ENCODE measurements at places on chromosomes 16 and 17.

GRCh38 chr16:72124148-72124547, 30.5 kb downstream of the DHX38 start:
- DNase-seq, result no peak

DNA sequence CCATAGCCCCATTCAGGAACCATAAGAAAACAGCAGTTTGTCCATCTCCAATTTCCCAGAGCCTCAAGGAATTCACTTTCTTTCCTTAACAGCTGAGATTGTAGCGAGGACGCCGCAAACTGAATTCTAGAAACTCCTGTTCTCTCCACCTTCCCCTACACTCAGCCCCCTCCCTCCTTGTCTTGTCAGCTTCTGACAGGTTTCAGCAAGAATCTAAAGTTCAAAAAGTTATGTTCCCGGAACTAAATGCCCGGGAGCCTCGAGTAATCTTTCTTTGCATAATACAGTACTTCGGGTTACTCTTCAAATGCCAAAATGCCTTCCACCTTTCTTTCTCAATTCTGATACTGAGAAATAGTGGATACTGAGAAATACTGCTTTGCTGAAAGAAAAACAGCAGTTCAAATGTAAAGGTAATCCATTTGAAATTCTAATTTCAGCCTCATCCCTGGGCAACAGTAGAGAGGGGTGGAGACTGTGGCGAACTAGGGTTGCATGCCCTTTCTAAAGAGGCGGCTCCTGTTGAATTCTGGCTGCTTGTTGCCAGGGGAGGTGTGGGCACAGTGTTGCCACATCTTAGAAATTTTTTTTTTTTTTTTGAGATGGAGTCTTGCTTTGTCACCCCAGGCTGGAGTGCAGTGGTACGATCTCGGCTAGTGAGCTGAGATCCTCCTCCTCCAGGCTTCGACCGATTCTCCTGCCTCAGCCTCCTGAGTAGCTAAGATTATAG, 63.5 kb upstream of the USP7 start:
- no peak for DNase-seq

- DNase-seq, result no peak
Observed at GRCh38 chr16:83482545-83483162, 325.1 kb upstream of the HSBP1 start.

GRCh38 chr17:32117399-32117798, 24.9 kb upstream of the RHOT1 start:
- no peak for DNase-seq

DNA sequence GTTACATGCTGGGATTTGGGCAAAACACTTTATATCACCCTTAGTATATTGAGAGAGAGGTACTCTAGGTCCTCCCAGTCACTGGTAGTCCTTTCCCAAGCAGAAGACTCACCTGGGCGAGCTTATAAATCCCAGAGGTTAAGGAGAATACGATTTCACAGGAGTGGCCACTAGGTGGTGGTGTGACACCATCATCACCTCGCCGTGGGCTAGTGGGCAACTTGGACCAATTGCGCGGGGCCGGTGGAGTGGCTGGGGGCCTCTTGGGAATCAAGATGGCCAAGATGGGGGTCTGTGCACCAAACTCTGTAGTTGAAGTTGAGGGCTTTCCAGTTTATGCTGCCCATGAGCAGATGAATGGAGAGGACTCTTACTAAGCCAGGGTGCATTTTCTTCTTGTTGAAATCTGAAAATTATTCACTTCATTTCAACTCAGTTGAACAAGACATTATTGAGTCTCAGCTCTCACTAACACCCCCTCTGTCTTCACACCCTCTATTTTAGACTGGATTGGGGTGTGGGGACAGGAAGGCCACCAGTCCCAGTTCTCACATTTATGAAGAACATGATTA, 38.2 kb upstream of the PIRT start:
- no peak for DNase-seq

DNA sequence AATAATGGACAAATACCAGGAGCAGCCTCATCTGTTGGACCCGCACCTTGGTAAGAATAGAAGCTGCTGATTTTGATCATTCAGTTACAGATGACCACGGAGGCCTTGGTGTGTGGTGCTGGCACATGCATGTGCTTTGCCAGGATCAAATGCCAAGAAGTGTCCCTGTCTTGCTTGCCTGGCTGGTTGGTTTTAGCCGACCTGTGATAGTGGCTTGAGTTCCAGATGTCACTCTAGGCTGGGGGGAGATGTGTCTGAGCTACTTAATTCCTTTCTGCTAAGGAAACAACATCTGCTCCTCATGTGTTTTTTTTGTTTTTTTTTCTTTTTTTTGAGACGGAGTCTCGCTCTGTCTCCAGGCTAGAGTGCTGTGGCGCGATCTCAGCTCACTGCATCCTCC, 4.3 kb downstream of the TBCD start:
- no peak for DNase-seq

DNA sequence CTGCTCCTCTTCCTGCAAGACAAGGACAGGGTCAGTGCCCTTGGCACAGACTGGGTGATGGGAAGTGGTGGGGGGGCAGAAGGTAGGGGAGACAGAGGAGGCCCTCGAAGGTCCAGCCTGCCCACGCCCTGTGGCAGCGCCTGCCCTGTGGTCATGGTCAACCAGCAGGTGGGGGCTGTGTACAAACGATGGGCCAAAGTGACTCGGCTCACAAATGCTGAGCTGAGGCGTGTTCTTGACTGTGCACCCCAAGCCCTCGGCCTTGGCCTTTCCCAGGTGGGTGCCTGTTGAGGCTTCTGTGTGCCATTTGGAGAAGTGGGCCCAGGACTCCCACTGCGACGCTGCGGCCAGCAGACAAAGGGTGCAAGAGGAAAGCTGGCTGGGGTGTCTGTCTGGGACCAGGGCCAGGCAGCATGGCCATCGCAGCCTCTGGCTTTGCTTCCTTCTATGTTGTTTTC, 22.6 kb downstream of the MXRA7 start:
- DNase-seq, result no peak

DNA sequence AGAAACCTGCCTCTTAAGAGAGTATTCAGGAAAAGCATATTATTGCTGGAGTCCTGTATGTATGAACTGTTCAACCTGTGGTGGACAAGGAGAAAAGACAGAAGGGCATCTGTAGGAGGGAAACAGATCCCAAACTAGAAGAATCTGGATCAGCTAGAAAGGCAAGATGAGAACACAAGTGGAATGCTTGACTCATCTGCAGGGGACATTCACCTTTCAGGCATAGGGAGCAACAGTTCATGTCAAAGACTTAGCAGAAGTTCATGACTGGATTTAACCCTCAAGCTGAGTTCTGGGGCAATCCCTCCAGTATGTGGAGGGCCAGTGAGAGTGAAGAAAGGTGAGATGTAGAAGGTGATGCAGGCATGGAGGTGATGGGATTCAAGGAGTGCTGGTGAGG, 135.9 kb upstream of the DYNLRB2 start:
- DNase-seq, result no peak

DNA sequence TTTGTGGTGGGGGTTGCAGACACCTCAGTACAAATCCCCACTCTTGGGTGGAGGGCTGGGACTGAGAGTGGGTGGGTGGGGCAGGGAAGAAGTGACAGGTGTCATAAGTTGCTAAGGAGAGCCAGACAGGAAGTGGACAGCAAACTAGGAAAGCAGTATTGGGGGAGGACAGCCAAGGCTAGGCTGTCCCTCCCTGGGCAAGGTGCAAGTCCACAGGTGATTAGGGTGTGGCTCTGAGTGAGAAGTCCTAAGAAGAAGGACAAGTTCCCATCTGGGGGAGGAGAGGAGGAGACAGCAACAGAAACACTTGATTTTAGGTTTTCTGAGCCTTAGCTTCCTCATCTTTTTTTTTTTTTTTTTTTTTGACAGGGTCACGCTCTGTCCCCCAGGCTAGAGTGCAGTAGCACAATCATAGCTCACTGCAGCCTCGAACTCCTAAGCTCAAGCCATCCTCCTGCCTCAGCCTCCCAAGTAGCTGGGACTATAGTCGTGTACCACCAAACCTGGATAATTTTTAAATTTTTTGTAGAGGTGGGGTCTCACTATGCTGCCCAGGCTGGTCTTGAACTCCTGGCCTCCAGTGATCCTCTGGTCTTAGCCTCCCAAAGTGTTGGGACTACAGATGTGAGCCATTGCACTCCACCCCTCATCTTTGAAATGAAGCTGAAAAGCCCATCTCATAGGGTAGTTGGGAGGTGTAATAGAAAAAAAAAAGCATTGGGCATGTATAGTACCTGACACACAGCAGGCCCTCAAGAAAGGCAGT, 2.5 kb downstream of the MAPK3 start:
- DNase-seq, result no peak

DNA sequence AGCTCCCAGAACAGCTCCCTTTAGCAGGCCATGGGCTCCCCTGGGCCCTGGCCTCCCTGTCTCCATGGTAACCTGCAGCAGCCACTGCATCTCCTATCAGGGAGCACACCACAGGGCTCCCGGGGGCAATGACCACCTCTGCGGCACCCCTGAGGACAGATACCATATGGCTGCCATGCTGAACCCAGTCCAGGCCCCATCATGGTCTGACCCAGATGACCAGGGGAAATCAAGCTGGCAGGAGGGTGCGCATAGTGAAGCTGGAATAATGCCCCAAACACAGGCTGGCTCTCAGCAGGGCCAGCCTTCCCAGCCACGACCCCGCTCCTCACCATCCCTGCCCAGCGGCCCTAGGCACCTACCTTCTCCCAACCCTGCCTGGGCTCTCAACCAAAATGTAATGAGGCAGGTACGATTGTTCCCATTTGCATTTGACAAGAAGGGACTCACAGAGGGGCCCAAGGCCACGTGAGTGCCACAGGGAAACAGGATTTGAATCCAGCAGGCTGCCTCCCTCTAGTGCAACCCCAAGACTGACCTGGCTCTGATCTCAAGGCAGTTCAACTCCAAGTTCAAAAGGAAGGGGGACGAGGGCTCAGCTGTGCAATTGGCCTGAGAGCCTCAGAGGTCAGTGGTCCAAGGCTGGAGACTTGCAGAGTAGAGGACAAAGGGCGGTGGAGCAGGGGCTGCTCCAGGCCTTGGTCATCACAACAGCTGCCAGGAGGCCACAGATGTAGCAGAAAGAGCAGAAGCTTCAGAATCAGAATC, 2.4 kb downstream of the RUNDC3A start:
- DNase-seq, result no peak

- DNase-seq, result peak; percentile 42
Observed at GRCh38 chr17:17205368-17206123, 587 bp downstream of the PLD6 start.

- no peak for DNase-seq
Observed at GRCh38 chr17:29032857-29033197, 10.1 kb upstream of the PIPOX start.

GRCh38 chr17:49580055-49580721, 4.5 kb downstream of the NXPH3 start:
- DNase-seq, result no peak

GRCh38 chr17:4032245-4032644, 68.0 kb upstream of the ATP2A3 start:
- no peak for DNase-seq

DNA sequence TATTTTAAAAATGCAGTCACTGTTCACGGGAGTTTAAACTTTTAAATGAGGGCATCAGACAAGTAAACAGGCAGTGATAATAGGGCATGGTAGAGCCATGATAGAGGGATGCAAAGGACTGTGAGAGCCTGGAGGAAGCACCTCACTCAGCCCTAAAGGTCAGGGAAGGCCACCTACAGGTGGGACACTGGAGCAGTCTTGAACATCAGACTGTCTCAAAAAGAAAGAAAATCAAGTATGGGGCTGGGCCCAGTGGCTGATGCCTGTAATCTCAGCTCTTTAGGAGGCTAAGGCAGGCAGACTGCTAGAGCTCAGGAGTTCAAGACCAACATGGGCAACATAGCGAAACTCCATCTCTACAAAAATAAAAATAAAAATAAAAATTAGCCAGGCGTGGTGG, 31.0 kb upstream of the DHRS7B start:
- no peak for DNase-seq

DNA sequence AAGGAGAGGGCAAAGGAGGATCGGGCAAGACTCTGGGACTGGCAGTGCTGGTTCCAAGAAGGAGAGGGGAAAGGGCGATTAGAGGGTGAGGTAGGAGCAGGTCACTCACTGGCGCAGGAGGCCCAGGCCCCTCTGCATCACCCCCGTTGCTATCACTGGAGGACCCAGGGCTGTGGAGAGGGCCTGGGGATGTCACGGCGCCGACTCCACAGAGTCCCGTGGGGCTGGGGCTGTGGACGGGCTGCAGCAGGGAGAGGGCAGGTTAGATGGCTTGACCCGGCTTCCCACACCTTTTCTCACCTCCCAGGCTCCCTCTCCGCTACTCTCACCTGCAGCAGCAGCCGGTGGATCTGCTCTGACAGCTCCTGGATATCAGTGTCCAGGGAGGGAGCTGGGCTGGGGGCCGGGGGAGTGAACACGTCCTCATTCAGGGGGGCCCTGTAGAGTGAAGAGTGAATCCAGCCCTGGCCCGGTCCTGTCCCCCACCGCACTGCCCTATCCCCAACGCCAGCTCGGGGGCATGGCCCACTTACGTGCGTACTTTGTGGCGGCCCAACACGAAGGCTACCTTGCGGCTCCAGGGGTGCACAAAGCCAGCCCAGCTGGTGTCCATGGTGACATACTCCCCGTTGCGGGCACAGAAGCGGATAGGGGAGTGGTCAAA, 4.9 kb downstream of the PER1 start:
- no peak for DNase-seq

- peak; percentile 46 for DNase-seq
Observed at GRCh38 chr17:68238164-68238870, 9.5 kb upstream of the AMZ2 start.

DNA sequence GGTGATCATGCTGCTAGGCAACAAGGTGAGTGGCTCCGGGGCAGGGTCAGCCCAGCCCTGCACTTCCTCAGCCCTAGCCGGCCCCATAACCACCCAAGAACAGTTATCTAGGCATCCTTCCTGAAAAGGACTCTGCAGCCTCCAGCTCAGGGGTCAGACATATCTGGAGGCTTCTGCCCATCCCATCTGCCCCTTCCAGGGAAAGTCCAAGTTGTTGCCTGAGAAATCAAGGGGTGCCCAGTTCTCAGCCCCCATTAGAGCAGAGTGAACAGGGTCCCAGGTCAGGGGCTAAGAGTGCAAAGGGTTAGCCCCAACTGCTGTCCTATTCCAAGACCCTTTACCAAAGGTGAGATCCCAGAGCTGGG, 4.1 kb upstream of the NHERF1 start:
- DNase-seq, result no peak

- DNase-seq, result no peak
Observed at GRCh38 chr16:11384956-11385586, 39.8 kb downstream of the RMI2 start.

DNA sequence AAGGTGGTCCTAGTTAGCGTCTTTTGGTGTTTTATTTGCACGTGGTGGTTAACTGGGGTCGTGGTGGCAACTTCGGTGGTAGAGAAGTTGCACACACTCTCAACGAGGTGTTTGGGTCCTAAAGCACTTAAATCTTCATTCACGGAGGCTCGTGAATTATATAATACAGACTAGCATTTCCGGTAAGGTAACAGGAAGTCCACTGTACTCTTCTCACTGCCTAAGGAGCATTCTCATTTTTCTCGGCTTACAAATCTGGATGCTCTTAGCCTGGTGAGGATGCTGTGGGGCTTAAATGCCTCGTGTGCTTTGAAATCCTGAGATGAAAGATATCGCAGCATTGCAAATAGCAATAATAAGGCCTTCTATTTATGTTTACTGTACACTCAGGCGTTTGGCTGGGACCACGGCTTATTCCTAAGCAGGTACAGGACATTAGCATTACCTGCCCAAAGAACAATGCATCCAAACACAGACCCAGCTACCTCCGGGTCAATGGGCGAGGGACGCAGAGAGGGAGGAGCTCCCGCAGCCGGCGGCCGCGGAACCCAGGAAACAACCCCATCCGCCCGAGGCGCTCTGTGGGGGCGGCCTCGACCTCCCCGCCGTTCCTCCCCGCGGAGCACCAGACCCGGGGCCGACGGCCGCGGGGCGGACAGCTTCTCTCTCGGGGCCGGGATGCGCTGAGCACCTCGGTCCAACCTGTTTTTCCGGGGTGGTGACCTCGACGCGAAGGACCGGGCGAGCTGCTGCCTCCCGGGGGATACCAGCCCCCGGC, 856 bp downstream of the DNAJA2 start:
- DNase-seq, result peak; percentile 13
